ENCODE measurements at places on chromosomes 4 and X.

GRCh38 chr4:3682236-3683076 is 83.7 kb upstream of the ADRA2C start:
- no peak for DNase-seq

DNA sequence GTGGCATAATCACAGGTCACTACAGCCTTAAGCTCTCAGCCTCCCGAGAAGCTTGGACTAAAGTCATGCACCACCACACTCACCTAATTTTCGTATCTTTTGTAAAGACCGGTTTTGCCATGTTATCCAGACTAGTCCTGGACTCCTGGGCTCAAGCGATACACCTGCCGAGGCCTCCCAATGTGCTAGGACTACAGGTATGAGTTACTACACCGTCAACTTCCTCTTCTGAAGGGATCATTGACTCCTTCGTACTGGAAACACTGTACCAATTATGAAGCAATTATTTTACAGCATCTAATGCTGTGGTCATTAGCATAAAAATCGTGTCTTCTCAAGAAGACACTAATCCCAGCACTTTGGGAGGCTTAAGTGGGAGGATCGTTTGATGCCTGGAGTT is 35.2 kb downstream of the PDS5A start:
- DNase-seq, result no peak

DNA sequence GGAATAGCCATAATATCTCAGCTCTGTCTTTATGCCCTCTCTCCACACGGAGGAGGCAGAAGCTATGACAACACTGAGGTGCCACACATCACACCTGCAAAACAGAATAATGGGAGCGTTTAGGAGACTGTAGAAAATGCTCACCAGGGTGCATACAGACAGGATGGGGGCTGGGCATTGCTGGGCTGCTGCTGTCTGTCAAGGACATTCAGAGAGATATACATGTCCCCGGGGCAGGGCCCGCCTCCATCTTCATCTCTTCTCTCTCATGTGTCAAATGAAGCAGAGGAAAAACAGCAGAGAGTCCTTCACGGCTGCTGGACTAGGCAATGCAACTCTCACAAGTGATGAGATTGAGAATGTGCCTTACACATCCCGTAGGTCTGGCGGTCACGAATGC is 65.3 kb upstream of the DHRSX start:
- no peak for DNase-seq

GRCh38 chr4:118716304-118716703 is 31.1 kb downstream of the METTL14 start:
- DNase-seq, result no peak

DNA sequence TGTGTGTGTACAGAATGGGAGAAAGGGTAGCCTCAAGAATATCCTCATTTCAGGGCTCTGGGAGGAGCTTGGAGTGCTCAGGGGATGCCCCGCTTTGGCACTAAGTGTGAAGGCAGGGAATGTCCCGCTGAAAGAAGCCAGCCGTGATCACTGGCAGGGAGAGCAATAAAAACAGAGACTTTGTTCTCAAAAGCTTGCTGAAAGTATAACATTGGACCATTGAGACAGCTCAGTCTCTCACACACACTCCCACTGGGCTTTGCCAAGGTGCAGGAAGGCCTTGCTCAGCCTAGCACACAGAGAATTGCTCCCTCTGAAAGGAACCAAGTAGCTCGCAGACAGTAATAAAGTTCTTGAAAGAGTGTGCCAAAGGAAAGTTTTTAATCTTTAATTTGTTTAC is 143.8 kb upstream of the SLITRK2 start:
- no peak for DNase-seq

All from muscle of arm (tissue), 14 donors.